PC-9 (cell line): ENCODE measurements at places on chromosomes 3 and 15.
A peak's percentile ranks its signal among the peaks of the same experiment; 100 is the strongest.

GRCh38 chr15:39025321-39025720 is 460.7 kb upstream of the RASGRP1 start:
- no peak for DNase-seq

DNA sequence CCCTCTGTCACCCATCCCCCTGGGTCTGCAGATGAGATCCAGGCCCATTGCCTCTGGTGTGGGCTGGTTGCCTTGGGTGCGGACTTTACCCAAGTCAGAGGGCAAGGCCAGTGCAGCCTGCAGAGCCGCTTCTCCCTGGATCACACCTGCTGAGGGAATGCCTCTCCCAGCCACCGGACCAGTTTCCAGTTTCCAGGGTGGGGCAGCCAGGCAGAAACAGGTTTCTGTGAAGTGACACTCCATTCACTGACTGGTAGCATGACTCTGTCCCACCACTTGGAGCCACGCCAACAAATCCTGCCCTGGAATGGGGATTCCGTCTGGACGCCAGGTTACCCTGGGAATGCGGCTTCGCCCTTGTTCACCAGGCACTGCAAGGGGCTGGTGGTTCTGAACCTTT is 30.0 kb downstream of the PAQR5 start:
- peak; percentile 87 for DNase-seq

GRCh38 chr3:28317438-28318022 is 31.0 kb upstream of the ZCWPW2 start:
- no peak for DNase-seq

DNA sequence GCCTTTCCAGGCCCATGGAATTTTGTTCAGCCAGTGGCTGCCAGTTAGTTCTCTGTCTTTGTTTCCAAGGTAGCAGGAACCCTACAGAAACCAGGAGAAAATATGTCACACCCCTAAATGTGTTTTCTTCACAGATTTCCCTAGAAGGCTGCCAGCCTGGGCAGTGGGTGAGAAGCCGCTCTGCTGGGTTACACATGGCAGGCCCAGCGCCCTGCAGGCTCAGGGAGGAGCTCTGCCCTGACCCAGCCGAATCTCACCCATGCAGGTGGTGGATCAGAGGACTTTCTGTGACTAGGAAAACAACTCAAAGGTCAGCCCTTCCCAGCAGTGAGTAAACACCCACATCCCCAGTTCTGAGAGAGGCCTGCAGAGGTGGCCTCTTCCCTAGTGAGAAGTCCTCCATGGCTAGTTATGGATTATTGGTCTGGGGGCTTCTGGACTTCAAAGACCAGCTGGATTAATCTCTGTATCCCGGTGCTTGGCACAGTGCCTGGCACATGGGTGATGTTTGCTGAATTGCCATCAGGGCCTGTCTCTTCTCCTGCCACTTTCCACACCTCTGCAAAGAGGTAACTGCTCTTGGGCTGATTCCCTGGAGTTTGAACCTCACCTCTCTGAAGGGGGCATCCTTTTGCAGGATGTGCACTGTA is 34.7 kb upstream of the BDH1 start:
- DNase-seq, result peak; percentile 51

DNA sequence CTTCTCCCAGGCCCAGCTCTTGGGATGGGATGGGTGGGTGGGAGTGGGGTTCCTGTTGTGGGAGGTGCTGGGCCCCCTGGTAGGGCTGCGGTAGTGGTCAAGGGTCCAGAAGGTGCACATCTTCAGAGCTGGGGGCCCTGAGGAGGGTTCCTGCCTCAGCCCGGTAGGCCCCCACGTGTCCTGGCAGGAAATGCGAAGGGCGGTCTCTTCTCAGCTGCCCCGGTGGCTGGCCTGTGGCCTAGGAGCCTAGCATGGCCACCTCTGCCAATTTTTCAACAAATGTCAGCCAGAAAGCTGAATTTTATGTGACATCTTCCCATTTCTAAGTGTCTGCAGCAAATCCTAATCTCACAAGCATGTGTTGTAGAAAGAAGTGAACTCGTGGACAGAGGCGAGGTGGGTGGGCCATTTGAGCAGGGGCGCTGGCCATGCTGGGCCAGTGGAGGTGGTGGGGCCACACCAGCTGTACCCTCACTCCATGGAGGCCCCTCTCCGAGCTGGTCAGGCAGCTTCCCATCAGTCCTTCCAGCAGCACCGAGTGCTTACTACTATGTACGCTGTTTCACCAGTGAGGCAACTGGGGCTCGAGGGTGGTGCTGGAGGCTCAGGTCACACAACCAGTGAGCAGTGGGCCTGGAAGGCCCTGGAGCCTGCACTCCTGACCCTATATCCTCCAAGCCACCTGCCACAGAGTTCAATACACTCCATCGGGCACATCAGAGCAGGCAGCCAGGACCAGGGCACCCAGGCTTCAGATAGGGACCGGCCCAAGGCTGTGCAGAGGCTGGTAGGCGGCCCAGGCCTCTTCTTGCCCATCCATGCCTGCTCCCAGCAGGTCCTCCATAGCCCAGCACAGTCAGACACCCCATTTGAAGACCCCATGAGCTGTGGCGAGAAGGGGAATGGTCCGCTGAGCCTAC is 23.2 kb downstream of the FBLN2 start:
- DNase-seq, result no peak

DNA sequence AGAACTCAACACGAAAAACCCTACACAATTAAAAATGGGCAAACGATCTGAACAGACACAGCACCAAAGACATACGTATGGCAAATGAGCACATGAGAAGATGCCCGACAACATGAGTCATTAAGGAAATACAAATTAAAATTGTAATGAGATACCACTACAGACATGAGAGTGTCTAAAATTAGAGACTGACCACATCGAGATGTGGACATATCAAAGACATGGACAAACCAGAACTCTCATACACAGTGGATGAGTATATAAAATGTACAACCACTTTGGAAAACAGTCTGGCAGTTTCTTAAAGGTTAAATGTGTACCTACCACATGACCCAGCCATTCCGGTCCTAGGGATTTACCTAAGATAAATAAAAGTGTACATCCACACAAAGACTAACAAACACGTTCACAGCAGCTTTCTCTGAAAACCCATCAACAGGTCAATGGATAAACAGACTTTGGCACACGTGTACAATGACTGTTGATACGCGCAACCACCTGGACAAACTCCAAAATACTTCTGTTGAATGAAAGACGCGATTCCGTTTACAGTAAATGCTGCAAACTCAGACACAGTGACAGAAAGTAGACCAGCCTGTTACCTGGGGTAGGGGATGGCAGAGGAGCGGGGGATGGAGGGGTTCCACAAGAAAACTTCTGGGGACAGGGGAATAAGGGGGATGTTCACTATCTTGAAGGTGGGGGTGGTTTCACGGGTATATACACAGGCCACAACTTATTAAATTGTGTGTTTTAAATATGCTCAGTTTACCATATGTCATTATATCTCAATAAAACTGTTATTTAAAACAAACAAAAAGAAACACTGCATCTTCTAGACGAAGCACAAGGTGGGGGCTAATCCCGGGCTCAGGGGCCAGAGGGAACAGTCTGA is 2.1 kb downstream of the TNK2 start:
- DNase-seq, result no peak

- no peak for DNase-seq
Measured at GRCh38 chr15:80214910-80215309, 37.1 kb downstream of the CTXND1 start.

- DNase-seq, result no peak
Measured at GRCh38 chr15:99197856-99198255, 51.5 kb downstream of the TTC23 start.

- no peak for DNase-seq
Measured at GRCh38 chr3:134423153-134423552, 48.9 kb upstream of the AMOTL2 start.

GRCh38 chr15:35673093-35673684 is 127.2 kb upstream of the DPH6 start:
- DNase-seq, result no peak

DNA sequence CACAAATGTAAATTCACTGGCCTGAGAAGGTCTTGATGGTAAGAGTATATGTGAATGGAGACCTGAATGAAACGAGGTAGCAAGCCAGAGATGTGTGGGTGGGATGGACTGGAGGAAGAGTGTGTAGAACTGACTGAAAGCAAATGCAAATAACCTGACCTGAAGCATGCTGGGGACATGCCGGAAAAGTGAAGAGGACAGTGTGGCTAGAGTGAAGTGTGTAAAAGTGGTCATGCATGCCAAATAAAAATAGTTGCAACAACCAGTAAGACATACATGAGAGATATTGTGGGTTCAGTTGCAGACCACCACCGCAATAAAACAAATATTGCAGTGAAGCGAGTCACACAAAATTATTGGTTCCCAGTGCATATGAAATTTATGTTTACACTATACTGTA is 82.3 kb downstream of the LPP start:
- DNase-seq, result no peak

GRCh38 chr3:167203062-167203461 is 177.0 kb downstream of the ZBBX start:
- DNase-seq, result no peak

DNA sequence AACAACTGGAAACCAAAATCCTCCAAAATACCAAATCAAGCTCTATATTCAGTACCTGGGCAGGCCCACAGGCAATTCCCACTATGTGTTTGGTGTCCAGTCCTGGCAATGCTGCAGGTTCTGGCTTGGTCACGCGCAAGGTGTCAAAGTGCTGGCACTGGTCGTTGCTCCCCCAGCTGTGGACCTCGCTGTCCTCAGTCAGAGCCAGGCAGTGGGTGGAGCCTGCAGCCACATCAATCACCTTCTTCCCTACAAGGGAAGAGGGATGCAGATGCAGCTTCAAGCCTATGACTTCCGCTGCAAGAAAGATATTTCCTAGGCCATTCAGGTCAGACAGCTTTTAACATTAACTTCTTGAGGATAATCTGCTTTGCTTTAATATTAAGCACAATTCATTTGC is 61.3 kb downstream of the HERC2 start:
- DNase-seq, result no peak

DNA sequence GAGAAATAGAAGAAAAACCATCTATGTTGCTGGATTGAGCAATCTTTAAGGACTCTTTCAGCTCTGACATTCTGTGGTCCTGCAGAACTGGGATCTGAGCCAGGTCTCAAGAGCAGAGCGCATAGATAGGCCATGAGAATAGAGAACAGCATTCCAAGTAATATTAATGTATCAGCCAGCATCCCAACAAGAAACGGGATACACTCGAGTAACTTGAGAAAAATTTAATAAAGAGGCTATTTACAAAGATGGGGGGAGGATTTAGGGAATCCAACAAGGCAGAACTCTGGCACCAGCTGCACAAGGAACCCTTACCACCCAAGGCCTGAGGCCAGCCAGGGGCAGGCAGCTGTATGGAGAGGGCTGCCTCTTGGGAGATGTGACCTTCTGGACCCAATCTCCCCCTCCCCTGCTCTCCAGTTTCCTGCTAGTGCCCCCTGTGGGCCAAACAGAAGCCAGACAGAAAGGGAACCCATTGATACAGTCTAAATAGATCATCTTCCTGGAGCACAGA is 8.2 kb downstream of the TMOD2 start:
- no peak for DNase-seq

- DNase-seq, result no peak
Measured at GRCh38 chr3:87161417-87161816, 65.7 kb upstream of the CHMP2B start.

- no peak for DNase-seq
Measured at GRCh38 chr15:57541805-57542504, 49.7 kb upstream of the MYZAP start.

- DNase-seq, result no peak
Measured at GRCh38 chr3:133820889-133821675, 15.5 kb downstream of the SRPRB start.

DNA sequence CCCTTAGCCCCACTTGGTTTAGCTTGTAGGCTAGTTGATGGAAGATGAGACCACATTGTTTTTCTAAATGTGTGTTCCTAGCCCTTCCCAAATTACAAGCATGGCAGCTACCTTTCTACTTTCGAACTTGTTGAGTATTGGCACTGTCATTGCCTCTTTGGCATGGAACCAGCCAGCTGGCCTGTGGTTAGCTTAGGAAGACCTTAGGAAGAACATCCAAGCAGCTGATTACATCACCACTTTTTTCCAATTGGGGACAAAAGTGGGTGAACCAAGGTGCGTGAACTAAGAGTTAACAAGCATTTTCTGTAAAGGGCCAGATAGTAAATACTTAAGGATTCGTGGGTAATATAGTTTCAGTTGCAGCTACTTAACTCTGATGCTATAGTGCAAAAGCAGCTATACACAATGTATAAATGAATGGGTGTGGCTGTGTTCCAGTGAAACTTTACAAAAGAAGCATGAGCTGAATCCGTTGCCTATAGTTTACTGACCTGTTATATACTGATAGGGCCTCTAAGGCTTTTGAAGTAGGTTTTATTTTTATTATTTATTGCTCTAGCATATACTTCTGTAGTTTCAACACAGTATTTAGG is 8.5 kb downstream of the KLHL18 start:
- no peak for DNase-seq

DNA sequence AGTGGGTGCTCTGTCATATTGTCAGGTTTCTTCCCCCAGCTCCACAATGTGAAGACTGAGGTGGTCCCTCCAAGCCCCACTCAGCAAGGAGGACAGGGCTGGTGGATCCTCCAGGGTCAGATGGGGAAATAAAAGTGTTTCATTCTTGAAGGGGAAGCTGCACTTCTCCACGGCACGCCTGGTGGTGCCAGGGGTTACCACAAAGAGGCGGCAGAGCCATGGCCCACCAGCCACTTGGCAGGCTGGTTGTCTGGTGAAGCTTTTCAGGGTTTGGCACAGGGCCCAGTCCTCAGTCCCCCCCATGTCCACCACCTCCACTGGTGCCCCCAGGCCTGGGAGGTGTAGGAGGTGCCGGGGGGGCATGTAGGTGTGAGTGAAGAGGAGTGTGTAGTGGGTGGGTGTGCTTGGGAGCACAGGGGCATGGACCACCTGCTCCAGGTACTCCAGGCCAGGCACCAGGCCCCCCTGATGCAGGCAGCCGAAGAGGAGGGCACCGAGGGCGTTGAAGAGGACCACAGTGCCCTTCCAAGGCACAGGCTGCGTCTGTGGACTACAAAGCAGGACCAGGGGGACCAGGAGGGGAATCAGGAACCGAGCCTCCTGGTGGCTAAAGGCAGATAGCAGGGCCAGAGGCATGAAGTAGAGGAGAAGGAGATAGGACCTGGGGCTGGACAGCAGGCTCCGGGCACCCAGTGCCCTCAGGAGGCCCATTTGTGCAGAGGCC is 5.0 kb upstream of the NCBP2 start:
- no peak for DNase-seq

- no peak for DNase-seq
Measured at GRCh38 chr3:39540162-39540921, 72.9 kb downstream of the MOBP start.

- no peak for DNase-seq
Measured at GRCh38 chr15:35486296-35486695, 59.7 kb downstream of the DPH6 start.

GRCh38 chr15:39110336-39110735 is 470.5 kb upstream of the THBS1 start:
- no peak for DNase-seq

DNA sequence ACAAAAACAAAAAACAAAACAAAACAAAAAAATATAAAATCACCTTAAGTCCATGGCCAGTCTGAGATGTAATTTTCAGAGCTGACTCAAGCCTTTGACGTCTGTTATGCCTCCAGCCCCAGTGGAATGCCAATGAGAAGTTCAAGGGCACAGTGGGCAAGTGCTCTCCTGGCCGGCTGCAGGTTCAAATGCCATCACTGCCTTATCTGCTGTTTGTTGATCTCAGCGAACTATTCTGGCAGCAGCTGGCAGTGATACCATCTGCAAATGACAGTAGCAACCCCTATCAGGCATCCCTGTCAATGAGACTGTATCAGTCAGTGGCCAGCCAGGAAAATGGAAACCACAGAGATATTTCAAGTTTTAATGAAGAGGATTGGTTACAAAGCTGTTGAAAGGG is 10.8 kb upstream of the PDE8A start:
- DNase-seq, result no peak

GRCh38 chr3:182238126-182238525 is 526.4 kb downstream of the SOX2 start:
- DNase-seq, result no peak
